ENCODE measurements at places on chromosomes 11 and 22.

GRCh38 chr22:20844055-20845037 lies 14.3 kb downstream of the PI4KA start:
- no peak for DNase-seq

DNA sequence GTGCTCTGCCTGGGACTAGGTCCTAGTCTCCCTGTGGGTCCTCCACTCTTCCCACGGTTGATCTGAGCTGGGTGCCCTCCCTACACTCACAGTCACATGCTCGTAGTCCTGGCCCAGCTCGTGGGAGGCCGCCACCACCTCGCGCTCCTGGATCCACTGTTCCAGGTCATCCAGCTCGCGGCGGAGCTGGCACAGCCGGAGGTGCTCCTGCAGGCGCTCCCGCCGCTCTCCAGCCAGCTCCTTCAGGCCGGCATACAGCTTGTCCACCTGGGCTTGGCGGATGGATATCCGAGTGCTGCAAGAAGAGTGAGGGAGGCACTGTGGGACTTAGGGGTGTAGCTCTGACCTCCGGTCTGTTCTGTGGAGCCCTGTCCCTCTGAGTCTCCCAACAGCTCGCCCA lies 14.8 kb upstream of the RBM4B start:
- no peak for DNase-seq

GRCh38 chr22:43876866-43877509 lies 14.7 kb upstream of the SULT4A1 start:
- DNase-seq = no peak

GRCh38 chr11:58688789-58689503 lies 42.8 kb downstream of the GLYAT start:
- DNase-seq = no peak

DNA sequence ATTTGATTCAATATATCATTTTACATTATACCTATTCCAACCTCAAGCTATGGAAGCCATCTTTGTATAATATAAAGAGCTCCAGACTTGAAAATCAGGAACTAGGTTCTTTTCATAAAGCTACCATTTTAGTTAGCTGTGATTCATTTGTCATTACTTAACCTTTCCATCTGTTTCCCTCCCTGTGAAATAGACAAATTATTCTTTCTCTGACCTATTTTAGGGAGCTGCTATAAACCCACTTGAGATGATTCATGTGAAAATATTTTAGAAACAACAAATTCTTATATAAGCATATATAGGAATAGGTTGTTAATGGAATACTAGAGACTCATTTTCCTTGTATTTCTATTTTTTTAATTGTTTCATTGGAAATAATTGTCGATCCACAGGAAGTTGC lies 1012.1 kb downstream of the OPCML start:
- no peak for DNase-seq
